ENCODE measurements at places on chromosomes 2 and 18.
A peak's percentile ranks its signal among the peaks of the same experiment; 100 is the strongest.

- DNase-seq: no peak
Observed at GRCh38 chr2:71339685-71340084, 8.1 kb downstream of the ZNF638 start.

DNA sequence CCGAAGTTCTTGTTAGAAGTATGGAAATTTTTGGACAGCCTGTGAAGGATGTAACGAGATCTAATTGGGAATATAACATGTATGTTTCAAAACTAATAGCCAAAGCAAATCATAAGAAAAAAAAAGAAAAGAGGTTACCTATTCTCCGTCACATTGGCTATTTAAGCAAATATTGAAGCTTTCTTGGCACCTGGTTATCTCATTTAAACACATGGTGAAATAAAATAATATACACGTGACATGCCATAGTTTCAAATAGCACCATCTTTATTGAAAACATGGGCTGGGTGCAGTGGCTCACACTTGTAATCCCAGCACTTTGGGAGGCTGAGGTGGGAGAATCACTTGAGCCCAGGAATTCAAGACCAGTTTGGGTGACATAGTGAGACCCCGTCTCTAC is 56.7 kb downstream of the ZEB2 start:
- no peak for DNase-seq

- no peak for DNase-seq
Observed at GRCh38 chr2:181780047-181780651, 99.8 kb upstream of the NEUROD1 start.

DNA sequence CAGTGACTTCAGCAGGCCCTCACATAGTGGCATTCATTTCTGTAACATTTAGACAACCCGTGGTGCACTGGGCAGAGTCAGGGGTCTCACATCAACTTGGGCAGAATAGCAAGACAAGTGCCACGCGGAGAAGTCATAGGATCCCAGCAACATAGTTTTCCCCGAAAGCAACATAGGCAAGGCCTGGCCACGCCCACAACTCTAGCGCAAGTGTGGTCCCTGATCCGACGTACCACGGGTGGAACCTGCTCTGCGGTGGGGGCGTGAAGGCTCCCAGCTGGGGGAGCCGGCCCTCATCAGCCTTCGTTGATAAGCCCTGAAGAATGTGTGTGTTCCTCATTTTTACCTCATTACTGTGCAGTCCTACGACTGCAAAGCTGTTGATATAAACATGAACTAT is 261.2 kb downstream of the EIPR1 start:
- no peak for DNase-seq

DNA sequence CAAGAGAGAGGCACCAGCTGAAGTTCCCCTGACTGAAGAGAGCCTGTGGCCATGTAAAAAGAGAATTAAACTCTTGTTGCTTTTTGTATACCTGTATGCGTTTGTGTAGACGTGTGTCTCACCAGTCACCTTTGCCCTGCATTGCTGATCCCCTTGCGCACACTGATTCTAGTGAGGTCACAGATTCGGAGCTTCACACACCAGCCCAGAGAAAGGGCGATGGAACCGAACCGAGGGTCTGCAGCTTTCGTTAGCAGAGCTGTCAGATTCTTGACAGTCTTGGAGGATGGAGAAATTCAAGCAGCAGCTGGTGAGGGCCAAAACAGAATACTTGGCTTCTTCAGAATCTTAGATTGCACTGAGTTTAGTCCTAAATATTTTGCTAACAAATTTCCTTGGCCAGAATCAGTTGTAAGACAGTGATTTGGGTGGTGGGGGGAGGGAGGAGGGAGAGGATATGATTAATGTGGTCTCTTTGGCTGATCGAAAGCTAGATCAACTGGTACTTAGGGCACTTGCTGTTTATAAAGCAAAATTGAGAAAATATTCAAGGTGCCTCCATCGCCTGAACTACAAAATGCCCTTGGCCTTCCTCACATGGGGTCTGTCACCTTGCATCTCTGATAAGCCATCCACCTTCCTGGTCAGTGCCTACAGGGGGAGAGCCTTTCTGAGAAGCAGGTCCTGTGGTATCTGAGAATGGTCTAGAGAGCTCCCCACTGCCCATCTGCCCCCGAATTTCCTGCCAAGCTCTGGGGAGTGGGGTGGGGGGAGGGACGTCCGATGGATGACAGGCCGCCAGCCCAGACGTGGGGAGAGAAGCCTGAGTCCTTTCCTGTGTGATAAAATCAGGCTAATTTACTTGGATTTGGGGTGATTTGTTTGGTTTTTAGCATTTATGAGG is 123.5 kb downstream of the CABLES1 start:
- no peak for DNase-seq

- no peak for DNase-seq
Observed at GRCh38 chr18:56492136-56492535, 146.3 kb downstream of the TXNL1 start.

GRCh38 chr2:55604027-55604565 is 13.3 kb downstream of the PPP4R3B start:
- DNase-seq: no peak

GRCh38 chr18:24231773-24232735 is 93.2 kb downstream of the CABYR start:
- peak; percentile 57 for DNase-seq

GRCh38 chr2:67108231-67108630 is 288.9 kb upstream of the ETAA1 start:
- peak; percentile 45 for DNase-seq

DNA sequence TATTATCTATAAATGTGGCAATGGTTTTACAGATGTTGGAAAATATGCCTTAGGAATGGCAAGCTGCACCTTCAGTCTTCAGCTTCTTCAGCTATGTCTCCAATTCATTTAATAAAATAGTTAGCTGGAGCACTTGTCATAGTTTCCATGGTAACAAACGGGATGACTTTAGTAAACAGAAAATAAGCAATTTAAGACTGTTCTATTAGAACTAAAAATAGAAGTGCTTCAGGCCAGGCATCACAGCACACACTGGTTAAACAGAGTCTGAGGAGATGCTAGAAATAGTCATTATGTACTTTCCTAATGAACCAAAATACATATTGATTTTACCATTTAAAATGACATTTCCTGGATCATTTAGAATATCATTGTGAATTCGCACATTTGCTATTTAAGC is 195.0 kb downstream of the GCA start:
- no peak for DNase-seq

DNA sequence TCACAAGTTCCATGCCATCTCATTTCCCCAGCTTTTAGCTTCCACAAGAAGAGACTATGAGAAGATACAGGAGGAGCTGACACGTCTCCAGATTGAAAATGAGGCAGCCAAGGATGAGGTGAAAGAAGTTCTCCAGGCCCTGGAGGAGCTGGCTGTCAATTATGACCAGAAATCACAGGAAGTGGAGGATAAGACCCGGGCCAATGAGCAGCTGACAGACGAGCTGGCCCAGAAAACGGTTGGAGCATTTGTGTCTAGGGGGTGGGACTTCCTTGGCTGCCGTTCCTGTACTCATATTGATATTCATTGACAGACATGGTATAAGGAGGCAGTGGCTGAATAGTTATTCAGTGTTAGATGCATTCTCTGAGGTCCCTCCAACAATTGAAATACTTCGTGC is 57.2 kb upstream of the LYPD6B start:
- no peak for DNase-seq

DNA sequence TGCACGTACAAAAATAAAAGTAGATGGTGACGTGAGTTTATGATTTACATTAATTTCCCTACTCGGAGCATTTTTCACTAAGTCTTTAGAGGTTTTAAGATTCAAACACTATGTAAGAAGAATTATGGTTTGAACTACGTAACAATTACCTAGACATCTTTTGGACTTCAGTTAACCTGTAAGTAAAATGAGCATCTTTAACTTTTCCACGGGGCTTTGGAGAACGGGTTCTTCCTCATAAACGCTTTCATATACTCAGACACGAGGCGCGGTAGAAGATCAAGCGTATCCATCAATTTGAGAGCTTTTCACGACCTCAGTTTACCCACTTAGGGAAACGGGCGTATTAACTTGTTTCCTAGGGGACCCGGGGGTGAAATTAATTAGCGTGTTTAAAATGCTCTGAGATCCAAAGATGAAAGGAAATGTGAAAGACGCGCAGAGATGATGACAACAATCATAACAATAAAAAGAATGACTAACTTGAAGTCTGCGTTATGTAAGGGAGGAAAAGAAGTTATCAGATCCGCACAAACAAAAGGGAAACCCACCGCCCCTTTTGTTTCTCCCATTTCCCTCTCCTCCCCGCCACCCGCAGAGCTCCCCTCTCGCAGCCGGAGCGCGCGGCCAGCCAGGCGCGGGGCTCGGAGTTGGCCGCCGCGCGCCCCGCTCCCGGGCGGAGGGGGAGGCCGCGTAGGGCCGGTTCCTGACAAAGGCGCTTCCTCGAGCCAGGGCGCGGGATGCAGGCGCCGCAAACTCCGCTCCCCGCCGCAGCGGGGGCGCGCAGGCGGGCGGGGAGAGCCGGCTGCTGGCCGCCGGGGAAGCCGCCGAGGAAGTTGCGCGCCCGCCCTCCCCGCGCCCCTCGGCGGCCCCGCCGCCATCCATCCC is 807 bp downstream of the PELI1 start:
- peak; percentile 57 for DNase-seq

DNA sequence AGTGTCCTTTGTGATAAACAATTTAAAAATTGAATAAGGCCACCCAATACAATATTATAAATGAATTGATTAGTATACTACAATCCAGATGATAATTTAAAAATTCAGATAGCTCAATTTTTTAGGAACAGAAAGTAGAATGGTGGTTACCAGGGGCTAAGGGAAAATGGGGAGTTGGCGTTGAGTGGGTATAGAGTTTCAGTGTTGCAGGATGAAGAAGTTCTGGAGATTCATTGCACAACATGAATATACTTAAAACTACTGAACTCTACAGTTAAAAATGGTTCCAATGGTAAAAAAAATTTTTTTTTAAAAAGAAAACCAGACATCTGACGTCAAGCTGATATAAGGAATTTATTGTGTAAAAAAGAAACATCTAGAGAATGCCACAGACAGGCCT is 20.9 kb downstream of the SLC39A6 start:
- DNase-seq: no peak

DNA sequence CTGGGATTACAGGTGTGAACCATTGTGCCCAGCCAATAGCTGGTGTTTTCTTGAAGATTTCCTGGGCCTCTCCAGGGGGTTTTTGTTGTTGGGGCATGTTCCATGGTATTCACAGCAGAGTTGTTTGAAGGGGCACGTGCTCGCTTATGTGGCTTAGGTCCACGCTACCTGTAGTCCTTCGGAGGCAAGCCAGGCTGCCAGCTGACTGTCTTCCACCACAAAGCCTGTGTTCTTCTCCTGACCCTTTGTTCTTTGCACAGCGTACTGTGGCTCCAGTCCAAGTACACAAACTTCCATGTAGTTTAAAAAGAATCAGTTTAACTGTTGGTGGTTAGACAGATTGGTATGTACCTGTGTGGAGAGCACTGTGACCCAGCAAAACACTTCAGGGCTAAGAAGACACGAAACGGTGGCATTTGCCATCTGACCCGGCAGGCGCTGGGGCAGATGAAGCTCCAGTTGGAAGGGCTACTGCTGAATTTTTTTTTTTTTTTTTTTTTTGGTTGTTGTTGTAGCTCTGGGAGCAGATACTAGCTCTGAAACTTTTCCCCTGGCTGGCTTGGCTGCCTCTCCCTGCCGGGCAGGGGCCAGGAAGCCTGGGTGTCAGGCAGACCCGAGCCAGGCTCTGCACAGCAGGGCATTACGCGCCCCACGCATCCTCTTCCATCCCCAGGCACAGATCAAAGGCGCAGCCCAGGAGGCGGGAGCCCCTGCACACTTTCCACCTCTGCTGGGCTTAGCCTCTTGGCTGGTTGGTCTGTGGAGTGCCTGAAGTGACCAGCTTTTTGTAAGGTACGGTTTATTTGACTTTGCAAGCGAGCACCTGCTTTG is 5.7 kb downstream of the GREB1 start:
- peak; percentile 56 for DNase-seq

- DNase-seq: no peak
Observed at GRCh38 chr2:58097025-58097424, 50.4 kb downstream of the VRK2 start.

- no peak for DNase-seq
Observed at GRCh38 chr2:182920631-182921056, 54.2 kb upstream of the FRZB start.

DNA sequence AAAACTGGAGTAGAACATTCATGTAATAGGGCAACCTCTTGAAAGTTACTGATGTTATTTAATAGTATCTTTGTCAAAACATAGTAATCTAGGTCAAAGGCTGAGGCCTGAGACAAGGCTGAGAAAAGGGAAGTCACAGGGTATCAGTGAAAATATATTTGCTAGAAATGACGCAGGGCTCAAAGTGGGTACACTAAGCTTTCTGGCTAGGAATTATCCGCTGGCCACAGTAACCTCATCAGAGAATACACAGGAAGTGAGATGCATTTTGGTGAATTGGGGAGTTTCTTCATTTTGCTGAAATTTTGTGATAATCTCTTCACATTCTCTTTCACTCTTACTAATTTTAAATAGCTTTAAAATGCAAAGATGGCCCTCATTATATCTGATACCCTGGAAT is 206.8 kb downstream of the OTX1 start:
- no peak for DNase-seq

- no peak for DNase-seq
Observed at GRCh38 chr18:31596081-31596872, 4.6 kb downstream of the TTR start.

- DNase-seq: no peak
Observed at GRCh38 chr2:64998658-64999061, 9.5 kb downstream of the SLC1A4 start.

- peak; percentile 36 for DNase-seq
Observed at GRCh38 chr2:121999264-121999663, 243.8 kb downstream of the TSN start.

- no peak for DNase-seq
Observed at GRCh38 chr2:20042531-20042930, 8.9 kb downstream of the LAPTM4A start.

GRCh38 chr18:70405052-70405451 is 116.2 kb downstream of the SOCS6 start:
- DNase-seq: no peak

GRCh38 chr18:26792661-26793060 is 72.8 kb downstream of the AQP4 start:
- DNase-seq: no peak

Data from MCF 10A (cell line).